ENCODE measurements at places on chromosomes 12 and 14.

DNA sequence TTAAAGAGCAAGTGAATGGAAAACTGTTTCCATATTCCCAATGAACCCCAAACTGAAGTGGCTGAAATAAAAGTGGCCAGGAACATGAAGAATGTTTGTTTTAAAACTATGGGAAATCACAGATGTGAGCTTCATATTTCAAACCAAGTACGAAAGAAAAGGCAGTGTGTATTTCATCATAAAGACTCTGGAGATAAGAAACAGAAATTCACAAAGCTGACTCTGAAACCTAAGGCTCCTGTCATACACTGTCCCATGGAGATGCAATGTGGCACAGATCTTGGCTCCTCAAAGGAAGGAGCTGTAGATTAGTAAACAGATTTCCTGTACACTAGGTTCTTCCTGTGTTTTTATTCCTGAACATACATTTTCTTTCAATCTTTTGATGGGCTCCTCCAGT, 304.4 kb downstream of the MED13L start:
- no peak for DNase-seq

- no peak for DNase-seq
Measured at GRCh38 chr14:92649934-92650545, 98.4 kb downstream of the LGMN start.

DNA sequence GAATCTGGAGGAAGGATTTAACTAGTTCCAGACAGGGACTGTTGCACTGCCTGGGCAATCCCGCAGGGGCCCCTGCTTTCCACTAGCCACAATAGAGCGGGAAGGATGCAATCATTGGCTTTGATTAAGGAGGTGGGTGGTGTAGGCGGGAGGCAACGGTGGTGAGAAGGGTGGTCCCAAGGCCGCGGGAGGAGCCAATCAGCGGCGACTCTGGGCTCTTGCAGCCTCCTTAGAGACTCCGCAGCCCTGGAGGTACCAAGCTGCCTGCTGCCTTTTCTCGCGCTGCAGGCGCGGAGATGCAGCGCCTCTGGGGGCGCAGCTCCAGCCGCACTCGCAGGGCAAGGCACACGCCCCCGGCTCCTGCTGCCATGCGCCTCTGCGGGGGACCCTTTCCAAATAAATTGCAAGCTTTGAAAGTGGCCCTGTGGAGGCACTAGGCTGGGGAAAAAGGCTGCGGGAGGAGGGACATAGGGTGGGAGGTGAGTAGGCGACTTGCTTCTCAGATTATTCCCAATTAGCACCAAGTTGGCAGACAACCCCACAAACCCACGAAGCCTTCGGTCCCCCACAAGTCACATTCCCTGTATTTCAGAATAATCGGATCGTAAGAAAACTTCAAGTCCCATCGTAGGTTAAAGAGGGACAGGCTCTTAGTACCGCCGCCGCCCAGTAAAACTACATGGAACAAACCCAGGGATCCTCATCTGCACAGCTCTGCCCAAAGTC, 858 bp upstream of the KCNA1 start:
- no peak for DNase-seq

- no peak for DNase-seq
Measured at GRCh38 chr14:33527023-33527634, 423.7 kb downstream of the EGLN3 start.

DNA sequence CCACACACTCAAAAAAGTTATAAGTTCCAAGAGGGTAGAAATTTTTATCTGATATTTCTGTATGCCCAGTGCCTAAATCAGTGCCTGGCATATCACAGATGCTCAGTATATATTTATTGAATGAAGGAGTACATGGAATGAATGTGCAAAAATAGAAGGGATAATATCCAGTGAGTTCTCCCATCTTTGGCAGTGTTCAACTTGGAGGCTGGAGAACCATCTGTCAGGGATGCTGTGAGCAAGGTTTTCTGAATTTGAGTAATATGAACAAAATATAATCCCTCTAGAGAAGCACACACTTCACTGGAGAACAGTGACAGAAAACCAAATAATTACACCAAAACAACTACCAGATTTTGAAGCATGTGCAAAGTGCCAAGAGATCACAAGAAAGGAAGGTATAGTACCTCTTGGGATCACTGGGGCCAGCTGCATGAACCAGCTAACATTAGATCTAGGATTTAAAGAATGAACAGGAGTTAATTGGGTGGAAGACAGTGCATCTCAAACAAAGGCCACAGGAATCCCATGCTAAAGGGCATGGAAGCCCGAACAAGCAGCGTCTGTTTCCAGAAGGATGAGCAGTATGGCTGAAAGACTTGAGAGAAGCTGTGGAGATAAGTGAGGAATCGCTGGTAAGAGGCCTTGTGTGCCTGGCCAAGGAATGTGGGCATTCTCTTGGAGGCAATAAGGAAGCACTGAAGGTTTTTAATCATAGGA, 11.5 kb downstream of the SLC8A3 start:
- no peak for DNase-seq

DNA sequence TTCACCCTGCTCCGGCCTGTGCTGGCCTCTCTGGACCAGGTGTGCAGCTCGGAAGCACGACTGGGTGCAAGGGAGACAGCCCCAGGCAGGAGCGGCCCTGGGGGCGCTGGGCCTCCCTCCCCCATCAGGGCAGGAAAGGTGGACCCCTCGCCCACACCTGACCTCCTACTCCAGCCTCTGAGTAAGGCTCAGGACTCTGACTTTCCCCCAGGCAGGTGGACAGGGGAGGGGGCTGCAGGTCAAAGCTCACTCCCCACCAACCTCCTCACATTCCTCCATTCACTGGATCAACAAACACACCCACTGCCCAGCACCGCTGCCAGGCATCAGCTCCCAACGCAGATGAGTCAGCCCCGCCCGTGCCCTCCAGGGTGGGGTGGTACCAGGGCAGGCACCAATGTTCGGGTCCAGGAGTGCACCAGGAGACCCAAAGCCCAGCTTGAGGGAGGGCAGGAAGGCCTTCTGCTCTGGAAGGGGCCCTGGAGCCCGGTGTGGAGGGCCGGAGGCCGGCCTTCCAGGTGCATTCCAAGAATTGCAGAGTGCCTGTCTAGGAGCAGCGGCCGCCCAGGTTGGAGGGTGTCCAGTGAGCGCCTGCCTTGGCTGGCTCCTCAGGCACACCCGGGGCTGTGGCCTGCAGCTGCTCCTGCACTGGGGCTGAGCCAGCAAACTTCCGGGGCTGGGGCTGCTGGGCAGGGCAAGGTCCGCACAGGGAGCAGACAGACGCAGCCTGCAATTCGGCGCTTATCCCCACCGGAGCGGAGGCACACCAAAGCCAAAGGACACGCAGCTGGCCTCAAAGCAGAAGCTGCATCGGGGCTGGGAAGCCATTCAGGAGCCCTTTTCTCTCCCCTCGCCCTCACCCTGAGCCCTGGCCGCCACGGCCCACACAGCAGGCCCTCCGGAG, 1.6 kb upstream of the INF2 start:
- no peak for DNase-seq

Data from activated naive CD4-positive, alpha-beta T cell (primary cell).